ENCODE measurements at places on chromosomes 5 and 9. TPM values are rescaled to one million over a fixed set of nuclear protein-coding genes. Genes with fewer than 3 reads are reported as not detected.

DNA sequence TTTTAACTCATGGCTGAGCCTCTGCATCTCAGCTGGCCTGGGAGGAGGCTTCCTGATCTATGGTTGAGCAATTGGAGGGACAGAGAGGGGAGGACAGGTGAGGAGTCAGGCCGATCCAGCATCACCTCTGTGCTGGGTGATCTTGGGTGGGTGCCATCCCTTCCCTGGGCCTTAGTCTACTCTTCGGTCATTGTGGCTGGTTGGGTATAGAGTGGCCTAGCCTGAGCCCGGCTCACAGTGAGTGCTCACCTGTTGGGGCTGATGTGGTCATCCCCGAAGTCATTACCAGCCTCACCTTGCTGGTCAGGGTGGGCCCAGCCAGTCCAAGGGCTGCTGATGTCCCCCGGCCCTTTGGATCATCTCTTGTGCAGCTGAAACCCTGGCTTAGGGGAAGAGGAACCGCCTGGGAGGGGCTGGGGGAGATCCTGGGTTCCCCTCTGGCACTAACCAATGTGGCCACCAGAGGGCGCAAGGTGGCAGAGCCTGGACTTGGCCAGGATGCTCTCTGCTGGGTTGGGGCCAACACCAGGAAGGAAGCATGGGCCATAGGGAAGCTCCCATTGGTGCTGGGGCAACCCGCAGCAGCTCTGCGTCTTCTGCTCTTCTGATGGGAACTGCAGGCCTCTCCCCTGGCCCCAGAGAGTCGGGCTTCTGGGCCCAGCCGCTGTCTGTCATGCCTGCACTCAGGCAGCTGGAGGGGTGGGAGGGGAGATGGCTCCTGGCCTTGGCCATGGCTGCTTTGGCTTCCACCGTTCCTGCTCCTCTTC is 17.3 kb upstream of the ODF2 start:
- H3K4me1 ChIP-seq = peaks cover 3% of the 10 kb centered on the region
- H3K27me3 ChIP-seq = peaks cover 3% of the 10 kb centered on the region
- peaks cover 7% of the 10 kb centered on the region for H3K36me3 ChIP-seq
- H3K4me3 ChIP-seq = no peak overlapping the region
- peak; percentile 92 for DNase-seq

GRCh38 chr9:131046093-131046380 is 37.1 kb downstream of the LAMC3 start:
- H3K27me3 ChIP-seq = peaks cover 2% of the 10 kb centered on the region
- no peak overlapping the region for H3K4me3 ChIP-seq
- no peak for DNase-seq

- no peak overlapping the region for H3K27ac ChIP-seq
- H3K4me1 ChIP-seq = no peaks in the 10 kb centered on the region
- H3K27me3 ChIP-seq = no peaks in the 10 kb centered on the region
- DNase-seq = no peak
These were observed 73.0 kb downstream of the SLC12A2 start for GRCh38 chr5:128156521-128156920.

DNA sequence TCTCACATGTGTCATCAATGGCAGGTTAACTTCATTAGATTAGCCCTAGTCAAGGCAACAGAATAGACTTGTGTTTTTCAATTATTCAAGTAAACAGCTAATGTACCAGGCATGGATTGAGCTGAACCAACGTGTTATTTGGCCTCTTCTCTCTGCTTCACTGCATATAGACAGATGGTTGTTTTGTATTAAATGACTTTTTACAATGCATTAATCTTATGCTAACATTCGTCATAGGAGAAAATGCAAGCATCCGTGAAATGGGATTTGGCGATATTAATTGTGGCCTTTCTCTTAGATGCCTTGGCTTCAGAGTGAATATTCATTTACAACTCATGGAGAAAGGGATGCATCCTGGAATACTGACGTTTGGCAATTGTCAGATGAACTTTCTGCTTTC is 208.0 kb downstream of the KCTD16 start:
- H3K4me1 ChIP-seq = no peaks in the 10 kb centered on the region
- H3K27ac ChIP-seq = no peak overlapping the region
- no peaks in the 10 kb centered on the region for H3K36me3 ChIP-seq
- H3K27me3 ChIP-seq = no peaks in the 10 kb centered on the region
- H3K4me3 ChIP-seq = no peak overlapping the region

DNA sequence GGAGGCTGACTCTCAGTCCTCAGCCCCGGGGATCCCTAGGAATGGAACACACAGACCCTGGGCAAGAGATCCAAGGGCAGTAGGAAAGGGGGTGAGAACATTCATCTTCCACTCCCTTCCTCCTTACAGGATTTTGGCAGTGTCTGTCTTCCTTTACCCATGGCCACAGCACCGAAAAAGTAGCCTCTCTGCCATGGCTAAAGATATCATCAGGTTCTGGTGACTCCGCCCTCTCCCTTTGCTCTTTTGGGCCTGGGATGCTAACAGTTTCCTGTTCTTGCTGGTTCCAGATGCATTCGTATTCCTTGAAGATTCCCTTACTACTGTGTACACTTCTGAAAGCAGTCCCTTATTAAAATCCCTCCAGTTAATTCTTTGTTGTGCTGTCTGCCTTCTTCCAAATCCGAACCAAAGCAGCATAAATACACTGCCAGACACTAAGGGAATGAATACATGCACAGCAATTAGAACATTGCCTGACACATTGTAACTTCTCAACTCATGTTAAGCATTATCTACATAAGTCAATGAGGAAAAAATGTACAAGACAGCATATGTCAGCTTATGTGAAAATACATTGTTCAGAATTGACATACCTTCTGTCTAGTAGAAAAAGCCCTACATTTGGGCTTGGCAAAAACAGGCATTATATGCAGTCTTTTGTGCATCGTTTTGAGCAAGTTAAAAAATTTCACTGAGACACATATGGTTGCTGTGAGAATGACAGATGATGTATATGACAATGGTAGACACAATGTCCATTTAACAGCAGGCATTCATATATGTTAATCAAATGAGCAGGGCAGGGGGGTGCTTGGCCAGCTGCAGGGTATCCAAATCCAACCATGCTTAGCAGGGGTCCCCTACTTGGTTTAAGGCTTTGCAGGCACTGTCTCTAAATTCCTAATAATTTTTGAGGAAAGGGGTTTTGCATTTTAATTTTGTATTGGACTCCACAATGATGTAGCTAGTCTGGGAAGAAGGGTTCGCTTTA is 58.8 kb upstream of the RAI14 start:
- no peak overlapping the region for H3K27ac ChIP-seq
- no peak overlapping the region for H3K4me3 ChIP-seq
- DNase-seq = no peak
- no peaks in the 10 kb centered on the region for H3K36me3 ChIP-seq
- H3K27me3 ChIP-seq = peaks cover 1% of the 10 kb centered on the region
- peaks cover 3% of the 10 kb centered on the region for H3K4me1 ChIP-seq

DNA sequence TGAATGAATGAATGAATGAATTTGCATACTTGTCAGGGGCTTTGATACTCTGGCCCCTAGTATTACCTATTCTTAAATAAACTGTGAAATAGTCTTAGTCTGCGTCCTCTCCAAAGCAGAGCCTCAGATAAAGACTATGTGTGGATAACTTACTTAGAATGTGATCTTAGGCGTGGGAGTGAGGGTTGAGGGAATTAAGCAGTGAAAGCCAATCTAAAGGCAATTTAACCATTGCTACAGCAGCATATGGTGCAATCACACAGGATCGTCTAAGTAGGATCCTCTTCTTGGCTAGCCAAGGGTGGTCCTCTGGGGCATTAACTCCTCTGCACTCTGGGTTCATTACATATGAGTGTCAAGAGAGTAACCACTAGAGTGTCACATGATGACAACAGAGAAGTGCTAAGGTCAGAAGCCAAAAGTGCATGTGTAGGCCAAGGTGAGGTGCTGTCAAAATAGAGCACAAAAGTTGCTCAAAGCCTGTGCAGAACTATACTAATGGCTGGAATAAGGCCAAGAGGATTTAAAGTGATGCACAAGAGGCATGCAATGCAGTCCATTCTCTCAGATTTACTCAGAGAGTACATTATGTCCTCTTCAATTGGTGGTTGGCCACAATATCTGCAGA is 274.4 kb upstream of the SEMA6A start:
- no peak for DNase-seq
- no peak overlapping the region for H3K4me3 ChIP-seq
- no peaks in the 10 kb centered on the region for H3K36me3 ChIP-seq

The GLRA1 gene
- total RNA-seq = not detected

- H3K4me3 ChIP-seq = no peak overlapping the region
- no peak overlapping the region for H3K27ac ChIP-seq
- DNase-seq = no peak
- no peaks in the 10 kb centered on the region for H3K4me1 ChIP-seq
- no peaks in the 10 kb centered on the region for H3K36me3 ChIP-seq
These were observed 479.5 kb upstream of the PAPPA start for GRCh38 chr9:115674091-115674490.

DNA sequence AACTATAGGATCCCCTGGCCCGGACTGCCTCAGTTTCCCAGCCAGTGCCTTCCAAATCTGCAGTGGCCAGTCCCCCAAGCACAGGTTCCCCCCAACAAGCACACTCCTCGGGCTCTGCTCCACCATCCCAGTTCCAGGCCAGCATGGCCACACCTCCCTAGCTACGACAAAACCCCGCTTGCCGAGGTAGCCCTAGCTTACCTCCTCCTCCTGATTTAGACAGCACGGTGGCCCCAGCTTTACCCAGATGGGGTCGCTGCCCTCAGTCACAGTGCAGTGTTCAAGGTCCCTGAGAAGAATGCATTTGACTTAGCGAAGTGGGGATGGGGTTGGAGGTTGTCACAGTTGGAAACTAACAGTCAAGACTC is 40.8 kb upstream of the GARNL3 start:
- H3K36me3 ChIP-seq = peaks cover 5% of the 10 kb centered on the region
- peaks cover 8% of the 10 kb centered on the region for H3K4me1 ChIP-seq
- peak; percentile 18 for DNase-seq
- H3K4me3 ChIP-seq = peak overlapping the region; percentile 69
- H3K27ac ChIP-seq = no peak overlapping the region
- H3K27me3 ChIP-seq = peaks cover 17% of the 10 kb centered on the region

DNA sequence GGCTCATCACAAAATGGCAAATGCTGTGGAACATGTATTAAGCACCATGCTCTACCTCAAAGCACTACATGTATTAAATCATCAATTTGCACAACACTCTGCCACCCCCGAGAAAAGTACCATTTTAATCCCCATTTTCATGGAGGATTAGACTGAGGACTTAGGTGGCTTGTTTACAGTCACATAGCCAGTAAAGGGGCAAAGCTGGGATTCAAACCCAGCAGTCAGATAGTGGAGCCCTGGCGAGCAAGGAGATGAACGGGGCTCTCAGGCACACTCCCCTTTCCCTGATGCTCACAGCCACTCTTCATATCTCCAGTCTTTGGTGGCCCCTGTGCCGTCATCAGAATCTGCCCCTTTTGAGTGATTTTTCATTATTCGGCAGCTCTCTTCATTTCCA is 262.9 kb downstream of the DIRAS2 start:
- H3K4me1 ChIP-seq = no peaks in the 10 kb centered on the region
- no peak for DNase-seq
- H3K36me3 ChIP-seq = no peaks in the 10 kb centered on the region
- H3K4me3 ChIP-seq = no peak overlapping the region

The GPR21 gene
- 1.8 TPM for total RNA-seq

GRCh38 chr5:112973904-112974303 is 2.7 kb upstream of the DCP2 start:
- peaks cover 23% of the 10 kb centered on the region for H3K4me1 ChIP-seq
- no peaks in the 10 kb centered on the region for H3K36me3 ChIP-seq
- no peak overlapping the region for H3K27ac ChIP-seq
- no peak overlapping the region for H3K4me3 ChIP-seq

The C6 gene
- not detected for total RNA-seq

DNA sequence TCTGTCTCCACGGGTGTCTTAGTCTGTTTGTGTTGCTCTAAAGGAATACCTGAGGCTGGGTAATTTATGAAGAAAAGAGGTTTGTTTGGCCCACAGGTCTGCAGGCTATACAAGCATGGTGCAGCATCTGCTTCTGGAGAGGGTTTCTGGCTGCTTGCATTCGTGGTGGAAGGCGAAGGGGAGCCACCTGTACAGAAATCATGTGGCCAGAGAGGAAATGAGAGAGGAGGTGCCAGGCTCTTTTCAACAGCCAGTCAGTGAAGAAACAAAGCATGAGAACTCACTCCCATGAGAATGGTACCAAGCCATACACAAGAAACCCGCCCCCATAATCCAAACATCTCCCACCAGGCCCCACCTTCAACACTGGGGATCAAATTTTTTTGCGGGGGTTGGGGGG is 53.4 kb downstream of the PFDN1 start:
- peaks cover 53% of the 10 kb centered on the region for H3K4me1 ChIP-seq
- peaks cover 14% of the 10 kb centered on the region for H3K27me3 ChIP-seq
- DNase-seq = no peak
- H3K27ac ChIP-seq = peak overlapping the region; percentile 64
- peaks cover 33% of the 10 kb centered on the region for H3K36me3 ChIP-seq

DNA sequence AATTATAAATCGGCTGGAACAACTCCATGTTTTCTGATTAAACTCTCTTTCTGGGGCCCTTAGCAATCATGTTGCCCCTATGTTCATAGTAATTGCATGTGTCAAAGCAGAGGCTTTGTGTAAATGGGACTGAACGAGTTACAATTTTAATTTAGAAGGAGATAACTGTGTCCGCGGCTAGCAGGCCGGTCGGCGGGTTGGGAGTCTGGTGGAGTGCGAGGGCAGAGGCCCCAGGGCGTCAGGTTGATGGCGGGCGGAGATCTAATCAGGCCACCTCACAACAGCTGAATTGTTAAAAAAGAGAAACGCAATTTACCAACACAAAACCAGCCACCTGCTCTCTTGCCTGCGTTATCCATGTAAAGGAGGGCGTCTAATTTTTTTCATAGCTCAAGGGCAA is 134.9 kb upstream of the LPCAT1 start:
- peaks cover 11% of the 10 kb centered on the region for H3K27me3 ChIP-seq
- no peak overlapping the region for H3K4me3 ChIP-seq
- H3K4me1 ChIP-seq = peaks cover 3% of the 10 kb centered on the region

GRCh38 chr5:115522832-115523403 is 21.7 kb downstream of the FEM1C start:
- peaks cover 9% of the 10 kb centered on the region for H3K36me3 ChIP-seq
- no peaks in the 10 kb centered on the region for H3K27me3 ChIP-seq
- H3K4me1 ChIP-seq = peaks cover 3% of the 10 kb centered on the region
- no peak overlapping the region for H3K27ac ChIP-seq
- no peak for DNase-seq

The ARHGEF37 gene
- 4.5 TPM for total RNA-seq

GRCh38 chr5:14250748-14251701 is 107.9 kb downstream of the TRIO start:
- peaks cover 2% of the 10 kb centered on the region for H3K27me3 ChIP-seq
- no peak for DNase-seq
- peaks cover 3% of the 10 kb centered on the region for H3K36me3 ChIP-seq

GRCh38 chr5:163189023-163189553 is 248.3 kb upstream of the CCNG1 start:
- no peaks in the 10 kb centered on the region for H3K4me1 ChIP-seq
- H3K27me3 ChIP-seq = no peaks in the 10 kb centered on the region
- DNase-seq = no peak
- no peak overlapping the region for H3K4me3 ChIP-seq

GRCh38 chr9:128163523-128164306 is 3.6 kb downstream of the BBLN start:
- H3K4me1 ChIP-seq = peaks cover 4% of the 10 kb centered on the region
- no peak for DNase-seq
- H3K36me3 ChIP-seq = peaks cover 24% of the 10 kb centered on the region
- H3K4me3 ChIP-seq = no peak overlapping the region
- peaks cover 6% of the 10 kb centered on the region for H3K27me3 ChIP-seq

The ZNF608 gene
- total RNA-seq = 88.0 TPM

The NUDT2 gene
- 16.8 TPM for total RNA-seq

Measured in endothelial cell (in vitro differentiated cells).